ENCODE measurements at places on chromosomes 6 and 20.

- DNase-seq, result no peak
Measured at GRCh38 chr6:143525356-143525755, 13.8 kb upstream of the FUCA2 start.

DNA sequence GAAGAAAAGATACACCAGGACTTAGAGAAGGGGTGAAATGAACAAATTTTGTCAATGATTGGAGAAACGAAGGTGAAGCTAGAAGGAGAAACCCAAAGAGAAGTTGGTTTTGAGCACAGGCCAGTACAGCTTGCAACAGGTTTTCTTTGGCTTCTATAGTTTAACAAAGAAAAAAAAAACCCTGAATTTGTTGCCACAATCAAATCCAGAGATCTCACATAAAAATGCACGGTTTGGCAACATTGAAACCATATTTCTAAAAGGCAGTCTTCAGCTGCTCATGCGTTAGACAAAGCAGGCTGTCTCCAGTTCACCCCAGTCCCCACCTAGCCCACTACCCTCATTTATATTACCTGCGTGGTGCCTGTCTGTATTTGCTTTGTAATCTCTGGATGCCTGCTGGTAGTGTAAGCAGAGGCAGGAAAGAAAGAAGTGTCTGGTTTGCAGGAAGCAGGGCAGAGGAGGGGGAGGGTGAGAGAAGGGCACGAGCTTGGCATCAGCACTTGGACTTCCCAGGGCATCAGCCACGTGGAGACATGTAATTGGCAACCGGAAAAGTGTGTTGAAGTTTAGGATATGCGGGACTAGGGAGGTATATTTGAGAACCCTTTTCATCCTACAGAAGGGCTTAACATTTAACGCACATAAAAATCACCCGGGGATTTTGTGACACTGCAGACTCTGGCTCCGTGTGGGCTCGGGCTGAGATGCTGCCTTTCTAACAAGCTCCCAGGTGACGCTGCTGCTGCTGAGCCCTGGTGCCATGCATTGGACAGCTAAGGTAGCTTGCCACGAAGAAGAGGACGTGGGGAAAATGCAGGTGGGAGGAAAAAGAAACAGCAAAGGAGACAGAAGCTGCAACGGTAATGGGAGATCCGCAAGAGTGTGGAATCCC is 14.4 kb downstream of the PFDN4 start:
- DNase-seq, result no peak

DNA sequence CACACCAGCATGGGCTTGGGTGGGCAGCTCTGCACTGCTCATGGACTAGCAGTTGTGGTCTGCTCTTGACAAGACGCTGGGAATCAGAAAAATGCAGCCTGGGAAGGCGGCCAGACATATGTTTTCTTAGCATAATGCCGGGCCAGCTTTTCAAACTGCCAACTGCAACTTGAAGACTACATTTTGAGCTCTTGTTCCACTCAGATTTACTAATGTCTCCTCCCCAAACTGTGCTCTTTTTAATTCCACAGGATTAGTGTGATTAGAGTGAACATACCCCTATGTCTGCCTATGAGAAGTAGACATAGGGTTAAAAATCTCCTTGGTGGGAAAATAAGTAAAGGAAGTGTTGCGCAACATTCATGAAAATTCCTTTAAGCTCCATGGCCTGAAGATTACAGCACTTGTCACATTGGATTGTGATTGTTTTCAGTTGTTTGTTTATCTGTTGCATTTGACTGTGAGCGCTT is 5.3 kb upstream of the FNDC1 start:
- DNase-seq, result no peak

DNA sequence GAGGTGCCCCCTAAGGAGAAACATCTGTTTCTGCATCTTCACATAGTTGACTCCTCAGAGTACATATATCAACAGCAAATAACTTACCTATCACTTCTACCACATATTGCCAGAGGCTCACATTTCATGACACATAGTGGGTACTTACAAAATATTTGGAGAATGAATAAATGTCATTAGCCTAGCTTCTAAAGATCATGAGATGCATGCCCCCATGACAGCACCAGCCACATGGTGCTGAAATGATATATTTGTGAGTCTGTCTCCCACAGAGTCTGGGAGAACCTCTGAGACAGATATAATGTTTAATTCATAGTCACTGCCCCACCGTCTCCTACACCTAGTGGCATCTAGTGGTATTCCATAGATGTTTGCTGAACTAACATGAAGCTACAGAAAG is 555.6 kb downstream of the KIF16B start:
- DNase-seq, result no peak

DNA sequence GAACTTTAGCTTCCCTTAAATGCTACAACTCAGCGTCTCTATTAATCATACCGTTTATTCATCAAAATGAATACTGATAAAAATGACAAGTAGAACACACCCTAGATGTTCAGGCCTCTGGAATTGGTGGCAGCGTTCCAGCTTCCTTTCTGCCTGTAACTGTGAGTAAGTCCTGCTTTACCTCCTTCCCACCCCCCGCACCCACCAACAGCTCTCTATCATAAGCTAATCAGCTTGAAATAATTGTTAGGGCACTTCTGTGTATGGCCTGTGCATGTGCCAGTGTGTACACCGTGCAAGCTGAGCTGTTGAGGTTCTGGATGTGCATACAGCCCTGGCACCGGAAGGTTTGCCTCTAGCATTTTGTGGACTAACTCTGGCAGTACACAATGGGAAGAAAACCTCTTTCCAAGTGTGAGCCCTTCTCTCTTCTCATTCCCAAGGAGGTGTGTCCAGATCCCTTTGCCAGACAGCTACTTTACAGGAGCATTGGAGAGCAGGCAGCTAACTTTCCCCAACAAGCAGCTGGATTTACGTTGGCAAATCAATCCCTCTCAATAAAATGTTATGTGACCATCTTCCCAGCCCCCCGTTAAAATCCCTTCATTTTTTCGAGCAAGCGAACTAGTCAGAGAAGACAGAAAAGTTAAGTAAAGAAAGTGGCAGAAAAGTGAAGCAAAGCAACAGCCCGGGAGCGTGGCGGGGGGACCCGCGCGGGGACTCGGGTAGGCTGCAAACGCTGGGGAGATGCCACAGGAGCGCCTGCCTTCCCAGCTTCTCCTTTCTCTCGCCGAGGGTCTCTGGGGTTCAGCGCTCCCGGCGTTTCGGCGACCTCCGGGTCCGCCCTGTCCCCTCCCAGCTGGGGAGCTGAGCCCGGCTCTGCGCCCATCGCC is 803 bp upstream of the ADGRG6 start:
- no peak for DNase-seq
